ENCODE measurements at places on chromosomes 4 and X. TPM values are rescaled to one million over a fixed set of nuclear protein-coding genes. Genes with fewer than 3 reads are reported as not detected.

Gene SYP
- 2.6 TPM for polyA plus RNA-seq

DNA sequence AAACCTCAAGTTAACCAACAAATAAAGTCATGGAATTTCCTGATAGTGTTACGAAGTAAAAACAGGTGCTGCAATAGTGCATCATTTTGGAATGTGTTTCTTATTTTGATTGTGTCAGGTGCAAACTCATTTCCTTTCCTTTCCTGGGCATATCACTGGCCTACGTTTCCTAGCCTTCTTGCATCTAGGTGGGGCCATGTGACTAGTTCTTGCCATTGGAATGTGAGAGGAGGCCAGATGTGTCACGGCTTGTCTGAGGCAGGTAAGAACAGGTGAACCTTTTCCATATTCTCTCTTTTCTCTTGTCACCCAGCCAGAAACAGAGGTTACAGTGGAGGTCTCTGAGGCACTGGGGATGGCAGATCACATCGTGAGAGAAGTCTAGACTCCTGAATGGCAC, 868.0 kb downstream of the RPA4 start:
- no peak for DNase-seq

DNA sequence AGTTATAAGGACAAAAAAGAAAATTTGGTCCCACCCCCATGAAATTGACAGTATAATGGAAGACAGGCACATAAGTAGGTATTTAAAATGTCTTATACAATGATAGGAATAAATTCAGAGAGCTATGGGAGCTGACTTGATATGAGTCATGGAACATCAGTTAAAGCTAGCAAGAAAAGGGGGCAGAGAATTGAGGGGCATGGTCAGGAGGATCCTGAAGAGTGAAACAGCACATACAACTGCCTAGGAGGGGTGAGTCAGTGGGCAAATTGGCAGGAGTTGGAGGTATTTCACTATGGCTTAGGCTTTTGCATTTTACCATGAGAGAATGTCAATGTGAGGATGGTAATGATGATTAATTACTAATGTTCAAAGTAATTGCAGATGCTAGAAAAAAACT, 95.4 kb upstream of the BANK1 start:
- DNase-seq: no peak

GRCh38 chr4:187364851-187365250, 630.7 kb upstream of the ZFP42 start:
- DNase-seq: no peak

DNA sequence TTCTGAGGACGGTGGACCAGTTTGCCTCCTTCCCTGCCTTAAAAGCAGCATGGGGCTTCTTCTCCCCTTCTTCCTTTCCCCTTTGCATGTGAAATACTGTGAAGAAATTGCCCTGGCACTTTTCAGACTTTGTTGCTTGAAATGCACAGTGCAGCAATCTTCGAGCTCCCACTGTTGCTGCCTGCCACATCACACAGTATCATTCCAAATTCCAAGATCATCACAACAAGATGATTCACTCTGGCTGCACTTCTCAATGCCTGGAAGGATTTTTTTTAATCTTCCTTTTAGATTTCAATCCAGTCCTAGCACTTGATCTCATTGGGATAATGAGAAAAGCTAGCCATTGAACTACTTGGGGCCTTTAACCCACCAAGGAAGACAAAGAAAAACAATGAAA, 255.3 kb downstream of the RAPGEF2 start:
- no peak for DNase-seq

Gene NXF2B
- 1.8 TPM for polyA plus RNA-seq

Gene HMGN5
- 52.8 TPM for polyA plus RNA-seq

Gene ZNF157
- 1.6 TPM for polyA plus RNA-seq

GRCh38 chr4:84920617-84921016, 45.9 kb downstream of the WDFY3 start:
- DNase-seq: no peak

DNA sequence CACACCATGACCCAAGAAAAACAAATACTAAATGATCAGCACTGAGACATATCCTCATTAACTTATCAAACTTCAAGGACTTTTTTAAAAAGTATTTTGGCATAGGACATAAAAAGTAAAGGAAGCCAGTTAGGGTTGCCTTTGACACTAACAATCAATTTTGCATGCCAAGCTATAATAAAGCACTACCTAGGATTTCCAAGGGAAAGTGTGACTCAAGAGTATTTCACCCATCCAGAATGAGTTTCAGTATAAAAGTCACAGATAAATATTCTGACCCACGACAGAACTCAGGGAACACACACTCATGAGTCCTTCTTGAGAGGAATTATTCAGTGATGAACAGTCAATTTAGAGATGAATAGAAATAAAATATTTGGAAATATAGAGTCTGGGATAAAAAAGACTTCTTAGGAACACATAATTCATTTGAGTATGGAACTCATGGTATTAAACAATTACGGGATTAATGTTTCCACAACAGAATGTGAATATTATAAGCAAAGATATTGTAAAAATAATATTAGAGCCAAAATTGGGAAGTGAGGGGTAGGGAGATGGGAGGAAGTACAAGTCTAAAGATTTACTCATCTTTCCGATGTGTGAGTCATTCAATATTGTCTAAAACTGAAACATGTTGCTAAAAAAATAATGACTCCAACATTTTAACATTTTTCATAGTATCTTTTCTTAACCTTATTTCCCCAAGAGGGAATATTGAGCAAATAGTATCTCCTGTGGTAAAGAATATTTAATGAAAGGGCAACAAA, 143.5 kb upstream of the LNX1 start:
- DNase-seq: no peak

Gene IQSEC2
- 17.2 TPM for polyA plus RNA-seq

- DNase-seq: no peak
Measured at GRCh38 chr4:156991161-156991560, 19.6 kb upstream of the PDGFC start.

GRCh38 chrX:25028726-25029125, 13.0 kb upstream of the ARX start:
- no peak for DNase-seq

DNA sequence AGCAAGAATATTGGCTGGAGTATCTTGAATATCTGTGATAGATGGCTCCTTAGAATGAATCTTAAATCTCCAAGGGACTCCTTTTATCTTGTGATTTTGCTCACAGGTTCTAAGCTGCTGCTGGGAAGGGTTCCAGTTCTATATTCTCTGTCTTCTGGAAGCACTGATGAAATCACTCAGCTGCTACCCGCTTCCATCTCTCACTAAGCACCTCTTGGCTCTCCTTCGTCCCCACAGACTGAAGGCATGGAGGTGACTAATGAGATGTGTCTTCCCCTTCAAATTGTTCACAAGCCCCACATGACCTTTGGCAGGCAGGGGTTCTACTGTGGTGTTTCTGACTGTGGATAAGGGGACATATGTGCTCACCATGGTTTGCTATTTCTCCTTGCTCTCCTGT, 75.9 kb downstream of the C4orf51 start:
- DNase-seq: no peak

Gene XAGE2
- polyA plus RNA-seq: 0.68 TPM

DNA sequence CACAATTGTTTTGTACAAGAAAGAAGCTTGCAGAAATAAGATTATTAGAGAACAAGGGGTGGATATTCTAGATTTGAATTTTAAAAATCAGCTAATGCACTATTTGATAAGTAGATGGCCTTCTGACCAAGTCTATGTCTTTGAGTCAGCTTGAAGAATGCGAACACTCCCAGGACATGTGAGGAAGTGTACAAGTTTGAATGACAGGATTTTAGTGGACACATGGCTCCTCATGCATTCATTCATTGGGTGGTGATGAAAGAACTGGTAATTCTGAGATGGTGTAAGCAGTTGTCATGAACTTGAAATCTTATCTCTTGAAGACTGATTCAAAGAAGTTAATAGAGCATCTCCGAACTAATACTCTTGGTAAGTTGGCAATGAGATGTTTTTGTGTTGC, 548.2 kb upstream of the CNKSR2 start:
- DNase-seq: no peak

GRCh38 chr4:113328514-113328913, 279.1 kb downstream of the ANK2 start:
- DNase-seq: no peak

GRCh38 chr4:183254162-183254561, 65.9 kb downstream of the CLDN22 start:
- no peak for DNase-seq

DNA sequence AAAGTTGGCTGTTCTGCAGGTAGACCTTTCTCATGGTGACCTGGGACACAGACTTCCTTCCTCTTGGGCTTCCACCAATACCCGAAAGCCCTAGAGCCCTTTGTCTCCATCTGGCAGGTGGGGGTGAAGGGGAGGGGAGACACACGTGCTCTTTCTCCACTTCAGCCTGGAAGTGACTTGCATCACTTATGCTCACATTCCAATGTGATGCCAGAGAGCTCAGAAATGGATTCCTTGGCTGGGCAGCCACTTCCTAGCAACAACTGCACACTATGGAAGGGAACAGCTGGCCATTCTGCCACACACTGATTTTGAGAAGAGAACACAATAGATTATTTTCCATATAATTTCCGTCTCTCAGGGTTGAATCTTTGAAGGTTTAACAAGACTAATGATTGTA, 36.3 kb downstream of the C4orf51 start:
- DNase-seq: no peak

GRCh38 chrX:65587616-65588526, 53.3 kb upstream of the LAS1L start:
- DNase-seq: peak; percentile 20

DNA sequence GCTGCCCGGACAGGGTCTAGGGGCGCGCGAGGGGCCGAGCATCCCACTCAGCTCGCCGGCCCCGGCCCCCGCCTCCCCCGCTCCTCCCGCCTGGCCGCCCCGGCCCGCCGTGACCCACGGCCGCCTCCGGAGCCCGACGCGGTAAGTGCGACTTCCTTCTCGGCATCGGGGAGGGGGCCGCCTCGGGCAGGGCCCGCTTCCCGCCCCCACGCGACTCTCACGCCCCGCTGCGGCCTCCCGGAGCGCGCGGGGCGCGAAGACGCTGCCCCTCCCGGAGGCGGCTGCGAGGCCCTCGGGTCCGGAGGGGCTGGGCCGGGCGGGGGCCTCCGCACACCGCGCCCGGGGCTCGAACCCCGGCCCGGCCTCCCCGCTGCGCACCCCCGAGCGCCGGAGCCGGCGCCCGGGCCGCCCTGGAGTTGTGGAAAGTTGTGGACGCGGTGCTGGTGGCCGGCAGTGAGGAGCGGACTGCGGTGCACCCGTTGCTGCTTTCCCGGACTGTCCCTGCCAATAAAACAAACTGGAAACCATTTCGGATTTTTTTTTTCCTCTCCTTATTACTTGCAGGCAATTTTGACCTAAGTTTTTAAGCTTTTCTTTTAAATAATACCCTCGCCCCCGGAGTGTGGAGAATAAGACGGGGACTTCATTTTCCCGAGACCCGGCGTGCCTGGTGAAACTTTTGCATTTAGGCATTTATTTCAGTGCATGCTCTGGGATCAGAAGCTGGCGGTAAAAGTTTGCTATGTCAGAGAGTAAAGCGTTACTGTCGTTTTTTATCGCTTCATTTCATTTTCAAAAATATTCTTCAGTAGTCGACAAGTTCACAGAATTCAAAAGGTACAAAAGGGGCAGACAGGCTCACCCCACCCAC, 13.0 kb upstream of the TMEM156 start:
- DNase-seq: no peak

- no peak for DNase-seq
Measured at GRCh38 chr4:7649741-7650531, 215.2 kb upstream of the PSAPL1 start.

Gene SOD3
- 7.7 TPM for polyA plus RNA-seq

Gene NLRP2B
- polyA plus RNA-seq: 0.12 TPM

DNA sequence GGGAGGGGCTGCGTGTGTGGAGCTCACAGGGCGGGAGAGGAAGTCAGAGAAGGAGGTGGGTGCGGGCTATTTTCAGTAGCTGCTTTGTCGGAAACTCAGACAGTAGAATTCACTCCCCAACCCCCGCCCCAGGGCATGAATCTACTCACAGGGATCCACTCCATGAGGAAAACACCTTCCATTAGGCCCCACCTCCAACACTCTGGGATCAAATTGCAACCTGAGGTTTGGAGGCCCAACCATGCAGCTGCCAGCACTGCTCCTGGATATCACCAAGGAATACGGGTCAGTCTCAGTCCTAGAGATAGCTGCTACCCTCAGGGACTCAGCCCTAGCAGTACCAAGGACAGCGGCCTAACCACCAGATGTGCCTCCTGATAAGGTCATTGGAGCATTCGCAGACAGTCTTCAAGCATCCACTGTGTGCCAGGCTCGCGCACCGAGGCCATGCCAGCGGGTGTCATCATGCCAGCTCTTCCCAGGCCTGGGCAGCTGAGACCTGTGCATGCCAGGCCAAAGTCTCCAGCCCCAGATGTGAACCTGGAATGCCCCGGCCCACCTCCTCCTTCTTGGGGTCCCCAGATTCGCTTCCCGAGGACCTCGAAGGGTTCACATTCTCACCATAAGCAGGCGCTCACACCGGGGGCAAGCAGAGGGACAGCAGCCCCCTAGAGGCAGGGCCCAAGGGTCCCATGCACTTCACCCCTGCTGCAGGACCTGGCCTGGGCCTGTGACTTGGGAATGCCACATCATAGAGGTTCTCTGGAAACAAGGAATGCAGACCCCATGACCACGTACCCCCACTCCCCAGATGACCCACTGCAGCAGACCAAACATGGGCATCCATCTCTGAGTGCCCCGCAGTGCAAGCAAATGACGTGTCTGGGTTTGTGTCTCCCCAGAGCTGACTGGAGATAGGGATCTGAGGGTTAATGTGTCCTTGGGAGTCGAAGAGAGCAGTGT, 102.3 kb downstream of the ADRA2C start:
- peak; percentile 57 for DNase-seq

Gene RS1
- polyA plus RNA-seq: 0.25 TPM

- DNase-seq: no peak
Measured at GRCh38 chr4:107069049-107069448, 32.9 kb upstream of the DKK2 start.

DNA sequence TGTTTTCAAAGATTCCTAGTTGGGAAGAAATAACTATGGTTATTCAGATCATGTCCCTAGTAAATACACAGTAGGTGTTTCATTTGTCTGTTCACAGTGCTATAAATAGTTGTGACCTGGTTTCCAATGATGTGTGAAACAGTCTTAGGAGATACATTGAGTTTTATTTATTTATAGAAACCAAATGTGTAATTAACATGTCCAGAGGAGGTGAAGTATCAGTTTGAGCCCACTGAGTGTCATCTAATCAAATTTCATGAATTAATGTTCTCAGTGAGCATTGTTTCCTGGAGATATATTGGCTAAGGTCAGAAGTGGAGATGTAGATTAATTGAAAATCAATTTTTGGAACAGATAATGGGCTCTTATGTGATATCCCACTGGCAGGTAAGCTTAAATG, 996.3 kb downstream of the FSTL5 start:
- no peak for DNase-seq

DNA sequence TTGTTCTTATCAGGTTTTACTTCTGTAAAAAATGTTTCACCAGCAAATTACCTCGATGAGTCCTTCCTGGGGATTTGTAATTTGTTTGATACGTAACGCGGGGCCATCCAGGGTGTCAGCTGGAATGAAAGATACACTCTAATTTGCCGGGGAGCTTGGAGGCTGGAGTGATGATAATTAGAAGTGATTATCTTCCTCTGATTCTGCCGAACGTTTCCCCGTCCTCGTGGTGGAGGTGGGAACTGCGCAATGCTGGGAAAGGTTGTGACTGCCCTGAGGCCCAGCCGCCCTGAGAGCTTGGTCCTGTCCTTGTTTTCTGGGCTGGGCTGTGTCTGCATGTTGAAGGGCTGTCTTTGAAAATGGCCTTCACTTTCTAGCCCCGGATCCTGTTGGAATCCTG, 48.0 kb downstream of the SORCS2 start:
- DNase-seq: no peak

- DNase-seq: no peak
Measured at GRCh38 chr4:40157436-40157835, 39.4 kb upstream of the RHOH start.

Measured in left kidney (tissue), 8 donors.